ENCODE measurements at places on chromosomes 12 and 14.

DNA sequence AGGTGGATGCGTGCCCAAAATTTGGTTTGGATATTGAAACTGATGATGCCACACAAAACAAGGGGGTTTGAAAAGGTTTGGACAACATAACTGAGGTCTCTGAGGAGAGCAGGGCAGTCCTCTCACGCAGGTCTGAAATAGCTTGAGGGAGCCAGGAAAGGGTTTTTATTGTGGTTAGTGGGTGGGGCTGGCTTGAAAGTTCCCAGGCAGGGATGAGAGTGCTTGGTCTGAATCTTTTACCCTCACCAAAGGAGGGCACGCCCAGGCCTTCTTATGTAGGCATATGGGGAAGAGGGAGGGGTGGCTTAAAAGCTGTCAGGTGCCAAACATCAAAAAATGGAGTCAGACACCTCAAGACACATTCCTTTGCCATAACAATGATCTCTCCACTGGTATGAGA lies 493.1 kb upstream of the CCDC196 start:
- no peak for DNase-seq

DNA sequence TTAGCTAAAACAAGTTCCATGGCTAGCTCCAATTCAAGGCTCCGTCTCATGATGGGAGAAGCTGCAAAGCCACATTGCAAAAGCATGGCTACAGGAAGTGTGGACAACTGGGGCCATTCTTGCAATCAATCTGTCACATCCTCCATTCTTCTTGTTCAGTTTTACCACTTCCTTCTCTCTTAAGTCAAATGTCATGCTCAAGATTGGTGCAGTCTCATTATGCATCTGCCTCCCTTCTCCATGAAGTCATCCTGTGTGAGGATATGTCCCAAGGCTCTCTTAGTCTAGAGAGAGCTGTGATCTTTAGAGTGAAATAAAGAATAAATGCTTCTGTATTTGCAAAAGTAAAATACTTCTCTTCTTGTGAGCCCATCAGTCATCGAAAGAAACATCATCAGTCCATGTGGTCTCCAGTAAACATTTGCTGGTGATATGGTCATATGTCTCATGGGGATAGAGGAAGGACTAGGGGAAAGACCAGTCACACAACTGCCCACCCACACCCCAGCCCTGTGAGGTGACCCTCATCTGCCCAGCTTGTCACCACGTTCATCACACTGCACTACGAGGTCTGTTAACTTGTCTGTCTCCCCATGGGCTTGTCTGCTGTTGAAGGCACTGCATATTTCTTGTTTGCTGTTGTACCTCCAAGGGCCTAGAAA lies 303.0 kb downstream of the NUAK1 start:
- DNase-seq, result no peak

DNA sequence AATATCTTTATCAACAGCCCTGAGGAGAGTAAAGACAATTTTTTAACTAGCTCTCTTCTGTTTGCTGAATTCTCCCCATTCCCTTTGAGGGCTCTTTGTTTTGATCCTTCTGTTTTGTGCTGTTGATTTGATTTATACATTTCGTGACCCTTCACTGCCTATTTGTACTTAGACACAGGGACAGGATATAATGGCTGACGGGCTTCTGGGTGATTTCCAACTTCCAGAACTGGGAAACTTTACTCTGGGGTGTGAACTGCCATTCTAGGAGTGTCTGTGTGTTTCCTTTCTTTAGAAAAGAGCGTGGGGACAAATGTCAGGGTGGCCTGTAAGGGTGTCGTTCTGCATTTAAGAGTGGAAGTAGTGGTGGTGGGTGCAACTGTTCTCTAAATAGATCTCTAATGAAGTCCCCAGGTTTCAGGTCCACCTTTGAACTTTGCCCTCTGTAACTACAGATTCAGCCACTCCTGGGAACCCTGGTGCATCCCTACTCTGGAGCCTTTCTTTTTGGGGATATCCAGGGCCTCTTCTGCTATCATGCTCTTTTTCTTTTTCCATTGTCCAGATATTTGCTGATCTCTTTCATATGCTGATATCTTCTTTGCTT lies 22.3 kb upstream of the SSPN start:
- no peak for DNase-seq

GRCh38 chr14:37594238-37594970 lies 645 bp downstream of the FOXA1 start:
- no peak for DNase-seq

DNA sequence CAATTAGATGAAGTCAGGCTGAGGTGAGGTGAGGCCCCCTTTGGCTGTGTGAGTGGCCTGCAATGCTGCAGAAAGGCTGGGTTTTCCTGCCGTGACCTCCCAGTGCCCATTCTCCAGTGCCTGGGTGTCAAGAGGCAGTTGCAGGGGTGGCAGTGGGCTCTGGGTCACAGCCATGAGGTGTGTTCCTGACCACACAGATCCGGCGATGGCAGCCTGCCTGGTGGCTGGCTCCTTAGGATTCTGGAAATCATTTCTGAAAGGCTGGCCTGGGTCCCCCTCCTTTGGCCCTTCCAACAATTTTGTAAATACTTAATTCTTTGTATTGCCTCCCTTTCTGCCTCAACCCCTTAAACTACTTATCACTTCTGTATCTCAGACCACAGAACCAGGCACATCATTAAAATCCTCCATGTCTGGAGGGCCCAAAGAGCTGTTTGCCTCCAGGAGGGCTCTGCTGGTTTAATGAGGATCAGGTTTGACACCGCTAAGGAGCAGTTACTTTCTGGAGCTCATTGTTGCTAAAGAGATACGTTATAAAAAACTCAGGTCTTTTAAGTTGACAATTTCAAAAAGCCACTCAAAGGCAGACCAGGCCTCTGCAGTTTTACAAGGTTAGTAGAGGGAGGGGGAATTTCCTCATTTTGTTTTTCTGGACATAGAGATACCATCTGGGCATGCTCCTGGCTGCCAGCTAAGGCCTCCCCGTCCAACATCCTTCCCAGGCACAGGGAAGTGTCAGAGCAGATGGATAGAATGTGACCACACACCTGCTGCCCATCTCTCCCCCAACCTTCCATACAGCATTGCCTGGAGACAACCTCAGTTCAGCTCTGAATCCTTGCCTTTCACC lies 204.4 kb downstream of the FOXN3 start:
- no peak for DNase-seq

DNA sequence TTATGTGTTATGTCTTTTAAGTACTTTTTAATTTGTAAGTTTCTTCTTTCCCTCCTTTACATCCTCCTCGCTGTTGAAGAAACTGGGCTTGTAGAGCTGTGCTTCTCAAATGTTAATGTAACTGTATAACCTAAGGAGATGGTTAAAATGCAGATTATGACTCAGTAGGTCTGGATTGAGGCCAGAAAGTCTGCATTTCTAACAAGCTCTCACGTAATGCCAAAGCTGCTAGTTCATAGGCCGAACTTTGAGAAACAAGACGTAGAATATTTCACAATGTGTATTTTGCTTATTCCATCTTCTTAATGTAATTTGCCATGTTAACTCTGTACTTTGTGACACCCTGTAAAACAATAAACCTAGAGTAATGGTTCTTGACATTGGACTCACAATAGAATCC lies 193.3 kb upstream of the SYT1 start:
- DNase-seq, result no peak

DNA sequence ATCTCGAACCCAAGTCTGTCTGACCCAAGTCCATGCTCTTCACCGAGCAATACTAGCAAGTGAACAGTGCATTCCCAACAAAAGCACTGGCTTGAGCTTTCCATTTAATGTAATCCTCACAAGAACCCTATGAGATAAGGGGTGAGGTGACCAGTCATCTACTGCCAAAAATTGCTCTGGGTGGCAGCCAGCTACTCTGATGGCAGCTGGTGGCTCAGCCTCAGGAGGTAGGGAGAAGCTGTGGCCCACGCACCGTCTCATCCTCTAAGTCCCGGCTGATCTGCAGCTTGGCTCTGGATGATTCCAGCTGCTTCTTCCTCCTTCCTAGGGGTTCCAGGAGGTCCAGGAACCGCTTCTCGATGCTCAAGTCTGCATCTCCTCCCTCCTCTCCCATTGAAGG lies 75.2 kb downstream of the PLEKHG3 start:
- DNase-seq, result no peak

GRCh38 chr12:108338915-108339657 lies at the start of gene CMKLR1:
TSS of gene CMKLR1 (minus strand) at chr12:108339311. CDS start at chr12:108293591, 45,720 bp downstream.
- DNase-seq, result no peak

DNA sequence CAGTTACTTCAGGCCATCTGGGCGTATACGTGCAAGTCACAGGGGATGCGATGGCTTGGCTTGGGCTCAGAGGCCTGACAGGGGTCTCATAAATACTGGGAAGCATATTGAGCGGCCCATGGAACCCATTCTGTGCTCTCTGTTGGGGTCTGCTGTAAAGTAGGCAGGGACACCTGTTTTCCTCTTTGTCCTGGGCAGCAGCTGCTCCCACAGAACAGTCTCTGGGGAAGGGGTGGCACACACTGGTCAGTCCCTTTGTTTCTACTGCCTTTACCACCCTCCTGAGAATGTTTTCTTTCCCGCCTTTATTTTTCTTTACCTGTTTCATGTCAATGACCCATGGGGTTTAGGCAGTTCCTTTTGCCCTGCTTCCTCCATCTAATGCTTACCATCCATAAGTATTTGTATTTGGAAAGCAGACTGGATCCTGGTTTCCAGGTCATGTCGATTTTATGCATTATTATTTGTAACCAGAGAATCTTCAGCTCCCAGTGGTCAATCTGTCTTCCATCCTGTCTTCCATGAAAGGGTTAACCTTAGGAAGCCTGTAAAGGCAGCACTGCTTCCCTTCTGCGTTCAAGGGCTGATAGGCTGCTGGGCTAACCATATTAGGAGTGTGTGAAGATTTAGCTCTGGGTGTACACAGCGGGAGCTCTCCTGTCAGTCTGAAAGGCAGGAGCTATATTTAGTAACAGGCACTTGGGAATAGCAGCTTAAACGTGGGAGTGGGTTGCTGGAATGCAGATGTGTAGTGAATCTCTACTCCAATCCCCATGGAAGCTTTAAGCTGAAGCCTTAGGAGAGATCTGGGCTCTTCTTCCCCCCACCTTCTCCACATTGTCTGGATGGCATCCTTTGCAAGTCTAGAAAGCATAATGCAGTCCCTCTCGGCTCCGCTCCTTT lies 124.0 kb downstream of the DYRK2 start:
- no peak for DNase-seq

DNA sequence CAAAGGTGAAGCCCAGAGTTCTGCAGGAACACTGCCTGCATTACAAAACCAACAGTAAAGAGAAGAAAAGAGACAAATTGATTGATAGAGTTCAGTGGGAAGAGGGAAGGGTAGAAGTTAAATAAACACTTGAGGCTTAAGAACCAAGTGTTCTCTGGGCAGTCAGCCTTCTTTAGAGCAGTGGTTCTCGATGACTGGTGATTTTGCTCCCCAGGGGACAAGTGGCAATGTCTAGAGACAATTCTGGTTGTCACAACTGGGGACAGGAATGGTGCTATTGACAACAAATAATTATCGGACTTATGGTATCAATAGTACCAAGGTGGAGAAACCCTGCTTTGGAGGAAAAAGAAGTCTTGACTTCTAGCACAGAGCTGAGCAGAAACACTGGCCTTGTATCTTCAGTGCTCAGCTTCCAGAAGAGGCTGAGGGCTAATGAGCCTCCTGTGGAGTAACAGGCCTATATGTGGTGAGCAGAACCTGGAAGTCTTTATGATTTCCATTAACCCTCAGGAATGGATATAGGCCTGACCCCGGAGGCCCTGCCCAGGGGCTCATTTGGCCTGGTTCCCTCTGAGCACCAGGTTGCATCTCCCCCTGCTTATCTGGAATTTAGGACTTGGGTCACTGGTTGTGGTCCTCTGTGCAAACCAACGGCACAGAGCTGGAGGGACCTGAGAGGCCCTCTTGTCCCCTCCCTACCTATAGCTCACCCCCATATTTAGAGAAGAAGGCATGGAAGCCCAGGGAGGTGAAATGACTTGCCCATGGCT lies 204.6 kb upstream of the PWP1 start:
- DNase-seq, result no peak

DNA sequence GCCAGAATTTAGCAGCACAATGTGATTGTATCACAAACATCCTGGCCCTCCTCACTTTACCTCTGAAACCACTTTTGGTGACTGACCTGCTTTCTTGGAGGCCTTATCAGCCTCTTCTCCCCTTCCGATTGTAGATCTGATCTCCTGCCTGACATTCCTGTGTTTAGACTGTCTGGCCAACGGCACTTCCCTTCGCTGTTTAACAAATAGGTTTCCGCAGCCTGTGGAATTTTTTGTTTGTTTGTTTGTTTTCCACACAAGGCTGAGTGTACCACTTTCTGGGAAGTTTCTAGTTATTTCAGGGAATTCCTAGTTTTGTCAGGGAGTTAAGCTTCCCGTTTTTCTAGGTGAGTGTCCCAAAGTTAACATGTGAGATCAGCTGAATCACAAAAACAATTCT lies 65.9 kb upstream of the CDKN3 start:
- DNase-seq, result no peak

GRCh38 chr12:116804051-116804450 lies 65.9 kb downstream of the RNFT2 start:
- DNase-seq, result no peak

GRCh38 chr12:125453751-125454150 lies 388.5 kb downstream of the AACS start:
- DNase-seq, result no peak

GRCh38 chr14:97946240-97946639 lies 1149.1 kb downstream of the VRK1 start:
- no peak for DNase-seq

- DNase-seq, result no peak
These were observed 1.8 kb downstream of the SDR39U1 start for GRCh38 chr14:24440606-24441399.

DNA sequence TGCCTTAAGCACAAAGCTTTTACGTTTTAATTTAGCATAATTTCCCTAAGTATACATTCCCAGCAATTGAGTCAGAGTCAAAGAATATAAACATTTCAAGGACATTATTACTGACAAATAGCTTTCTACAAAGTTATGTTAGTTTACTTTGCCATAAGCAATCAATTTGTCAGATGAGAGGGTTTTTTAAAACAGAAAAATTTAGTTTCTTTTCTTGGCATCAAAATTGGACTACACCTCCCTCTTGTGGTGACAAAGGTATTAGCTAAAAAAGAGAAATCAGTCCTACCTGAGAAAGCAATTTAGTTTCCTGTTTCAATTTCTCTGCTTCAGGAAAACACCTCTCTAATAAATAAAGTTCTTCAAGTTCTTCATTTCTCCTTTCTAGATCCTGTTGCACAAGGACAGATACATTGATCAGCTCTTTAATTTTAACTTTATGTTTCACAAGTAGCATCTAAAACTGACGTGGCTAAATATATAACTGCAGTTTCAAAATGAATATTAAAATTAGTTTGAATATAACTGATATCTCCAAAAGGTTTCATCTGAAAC lies 39.9 kb downstream of the DNAI7 start:
- no peak for DNase-seq

DNA sequence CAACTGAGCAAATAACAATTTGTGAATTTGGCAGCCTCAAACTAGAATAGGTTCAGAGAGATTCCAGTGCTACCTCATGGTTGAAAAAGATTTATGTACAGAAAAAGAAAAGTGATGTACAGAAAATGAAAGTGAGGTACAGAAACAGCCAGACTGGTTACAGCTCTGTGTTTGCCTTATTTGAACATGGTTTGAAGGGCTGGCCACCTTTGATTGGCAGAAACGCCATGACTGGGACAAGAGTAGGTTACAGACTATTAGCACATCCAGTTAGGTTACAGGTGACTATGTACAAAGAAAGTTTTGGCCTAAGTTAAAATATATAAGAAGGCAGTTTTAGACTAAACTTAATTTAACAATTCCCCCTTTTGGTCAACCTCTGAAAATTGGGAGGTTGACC lies 309.4 kb downstream of the BTG1 start:
- DNase-seq, result no peak
